ENCODE measurements at places on chromosomes 4 and X.

GRCh38 chr4:29304595-29304994 is 1415.6 kb upstream of the PCDH7 start:
- DNase-seq = no peak

DNA sequence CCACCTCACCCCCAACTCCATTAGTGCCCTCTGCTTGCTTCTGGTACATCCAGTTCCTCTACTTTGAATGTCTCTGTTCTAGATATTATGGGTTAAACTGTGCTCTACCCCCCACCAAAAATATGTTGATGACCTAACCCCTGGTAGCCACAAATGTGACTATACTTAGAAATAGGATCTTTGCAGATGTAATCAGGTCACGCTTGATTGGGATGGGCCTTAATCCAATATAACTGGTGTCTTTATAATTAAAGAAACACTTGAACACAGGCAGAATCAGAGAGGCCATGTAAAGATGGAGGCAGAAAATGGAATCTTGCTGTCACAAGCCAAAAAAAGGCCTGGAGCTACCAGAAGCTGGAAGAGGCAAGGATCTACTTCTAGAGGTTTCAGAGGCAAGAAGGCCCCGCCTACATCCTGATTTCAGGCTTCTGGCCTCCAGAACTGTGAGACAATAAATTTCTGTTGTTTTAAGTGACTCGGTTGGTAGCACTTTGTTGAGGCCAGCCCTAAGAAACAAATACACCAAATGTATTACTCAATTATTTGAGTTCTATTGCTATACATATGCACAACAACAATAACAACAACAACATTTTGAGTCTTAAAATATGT is 220.0 kb downstream of the PPP3CA start:
- DNase-seq = no peak

DNA sequence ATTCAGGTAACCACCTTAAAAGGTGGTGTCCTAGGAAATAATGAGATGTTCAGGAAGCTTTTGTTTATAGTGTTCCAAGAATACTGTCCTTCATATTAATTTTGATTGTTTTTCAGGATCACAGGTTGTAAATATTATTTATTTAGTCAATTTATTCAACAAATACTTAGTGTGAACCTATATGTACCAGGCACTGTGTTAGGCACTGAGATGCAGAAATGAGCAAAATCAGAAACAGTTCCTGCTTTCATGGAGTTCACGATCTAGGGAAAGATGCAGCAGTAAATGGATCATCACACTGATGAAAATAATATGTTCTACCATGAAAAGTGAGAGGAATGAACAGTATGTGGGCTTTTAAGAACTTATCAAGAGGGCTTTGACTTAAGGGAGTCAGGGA is 18.2 kb upstream of the PLA2G12A start:
- no peak for DNase-seq

DNA sequence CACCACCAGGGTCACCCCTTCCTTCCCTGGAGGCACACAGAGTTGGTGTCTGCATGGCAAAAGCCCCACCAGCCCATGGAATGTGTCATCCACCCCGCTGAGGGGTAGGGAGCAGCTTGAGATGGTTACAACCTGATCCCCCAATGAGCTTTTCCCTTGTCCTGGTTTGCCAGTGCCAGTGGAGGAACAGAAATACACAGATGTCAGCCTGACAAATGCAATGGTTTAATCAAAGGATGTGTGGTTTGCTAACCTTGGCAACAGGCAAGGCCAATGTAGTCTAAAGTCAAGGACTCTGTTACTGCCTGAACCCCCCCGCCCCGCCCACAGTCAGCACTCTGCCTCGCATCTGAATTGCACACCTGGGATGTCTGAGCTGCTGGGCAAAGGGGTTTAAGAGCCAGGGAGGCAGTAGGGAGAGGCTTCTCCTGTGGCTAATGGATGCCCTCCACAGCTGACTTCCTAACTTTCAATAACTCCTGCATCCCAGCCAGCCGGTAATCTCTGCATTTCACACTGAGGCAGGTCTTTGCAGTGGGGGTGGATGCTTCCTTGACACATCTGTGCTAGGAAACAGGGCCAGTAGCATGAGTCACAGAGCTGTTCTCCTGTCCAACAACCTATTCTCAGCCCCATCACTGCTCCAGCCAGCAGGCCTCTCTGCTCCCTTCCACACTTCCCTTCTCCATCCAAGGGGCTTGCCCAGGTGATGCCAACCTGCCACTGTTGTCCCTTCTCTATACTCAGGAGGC is 137.5 kb downstream of the AMMECR1 start:
- no peak for DNase-seq

- DNase-seq = no peak
Observed at GRCh38 chr4:86551387-86551786, 42.7 kb upstream of the PTPN13 start.

DNA sequence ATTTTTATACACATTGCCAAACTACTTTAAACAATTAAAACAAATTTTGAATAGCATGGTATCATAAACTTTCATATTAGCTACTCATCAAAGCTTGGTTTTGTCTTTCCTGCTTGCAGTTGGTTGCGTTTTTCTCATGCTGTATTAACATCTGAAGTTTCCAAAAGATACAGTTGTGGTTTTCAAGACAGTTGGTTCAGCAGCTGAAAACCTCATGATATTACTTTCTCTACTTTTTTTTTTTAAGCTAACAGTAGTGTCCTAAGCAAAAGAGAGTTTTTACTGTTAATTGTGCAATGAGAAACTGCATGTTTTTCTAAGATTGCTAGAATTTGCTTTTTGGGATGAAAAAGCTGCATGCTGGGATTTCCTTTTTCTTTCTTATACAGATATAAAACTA is 15.2 kb downstream of the RUFY3 start:
- no peak for DNase-seq

DNA sequence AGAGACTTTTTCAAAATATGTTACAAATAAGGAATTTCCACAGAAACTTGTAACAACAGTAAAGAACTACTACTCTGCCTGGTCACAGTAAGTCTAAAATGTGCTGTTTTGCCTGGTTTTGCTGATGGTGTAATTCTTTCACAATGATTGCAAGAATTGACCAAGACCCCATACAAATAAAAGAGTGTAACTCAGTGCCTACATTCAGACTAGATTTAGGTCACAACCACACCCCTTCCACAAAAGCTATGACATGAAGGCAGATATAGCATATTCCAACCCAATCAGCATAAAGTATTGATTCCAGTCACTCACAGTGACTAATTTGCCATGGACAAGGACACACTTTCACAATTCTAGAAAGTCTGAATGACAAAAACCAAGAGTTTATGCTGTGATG is 53.7 kb upstream of the TMPRSS11F start:
- no peak for DNase-seq

DNA sequence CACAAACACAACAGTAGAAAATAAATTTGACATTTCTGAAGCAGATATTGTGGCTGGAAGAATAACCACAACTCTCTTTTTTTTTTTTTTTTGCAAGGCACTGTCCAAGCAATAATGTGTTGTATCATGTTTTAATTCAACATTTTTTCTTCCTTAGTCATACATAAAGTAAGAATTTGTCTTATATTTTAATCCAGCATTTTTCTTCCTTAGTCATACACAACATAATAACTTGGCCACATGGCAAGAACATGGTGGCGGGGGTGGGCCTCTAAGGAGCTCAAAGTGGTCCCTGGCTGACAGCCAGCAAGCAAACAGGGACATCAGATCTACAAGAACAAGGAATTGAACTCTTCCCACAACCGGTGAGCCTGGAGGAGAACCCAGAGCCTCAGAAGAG is 20.2 kb downstream of the FBXW7 start:
- no peak for DNase-seq

DNA sequence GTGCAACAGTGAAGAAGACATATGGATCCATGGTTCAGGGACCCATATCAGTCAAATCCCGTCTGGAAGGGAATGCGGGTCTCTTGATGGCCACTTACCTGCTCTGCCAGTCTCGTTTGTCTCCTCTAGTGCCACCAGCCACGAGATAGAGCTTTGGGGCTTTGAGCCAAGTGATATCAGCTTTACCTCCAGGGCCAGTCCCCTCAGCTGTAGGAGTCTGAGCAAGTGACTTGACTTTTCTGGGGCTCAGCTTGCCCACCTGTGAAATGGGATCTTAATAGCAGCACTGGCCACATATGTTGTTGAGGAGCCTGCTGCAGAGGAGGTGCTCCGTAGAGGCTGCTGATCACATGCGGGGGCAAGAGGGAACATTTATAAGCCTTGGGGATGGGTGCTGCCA is 1.2 kb downstream of the SLC2A9 start:
- DNase-seq = no peak

DNA sequence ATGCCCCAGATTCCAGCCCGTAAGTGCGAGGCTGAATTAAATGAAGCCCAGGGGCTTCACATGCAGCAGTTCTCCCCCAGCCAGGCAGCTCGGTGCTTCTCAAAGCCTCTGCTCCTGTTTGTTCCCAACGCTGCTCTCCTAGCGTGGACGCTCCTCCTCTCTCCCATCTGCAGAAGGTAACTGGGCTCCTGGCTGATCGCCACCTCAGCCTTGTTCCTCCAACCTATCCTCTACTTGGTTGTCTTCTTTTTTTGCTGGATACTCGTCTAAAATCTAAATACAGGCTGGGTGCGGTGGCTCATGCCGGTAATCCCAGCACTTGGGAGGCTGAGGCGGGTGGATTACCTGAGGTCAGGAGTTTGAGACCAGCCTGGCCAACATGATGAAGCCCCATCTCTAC is 70.3 kb downstream of the NSUN7 start:
- no peak for DNase-seq

- DNase-seq = no peak
Observed at GRCh38 chr4:105714932-105715331, 6.3 kb downstream of the GSTCD start.

- DNase-seq = no peak
Observed at GRCh38 chr4:649751-650310, 24.2 kb downstream of the ATP5ME start.

DNA sequence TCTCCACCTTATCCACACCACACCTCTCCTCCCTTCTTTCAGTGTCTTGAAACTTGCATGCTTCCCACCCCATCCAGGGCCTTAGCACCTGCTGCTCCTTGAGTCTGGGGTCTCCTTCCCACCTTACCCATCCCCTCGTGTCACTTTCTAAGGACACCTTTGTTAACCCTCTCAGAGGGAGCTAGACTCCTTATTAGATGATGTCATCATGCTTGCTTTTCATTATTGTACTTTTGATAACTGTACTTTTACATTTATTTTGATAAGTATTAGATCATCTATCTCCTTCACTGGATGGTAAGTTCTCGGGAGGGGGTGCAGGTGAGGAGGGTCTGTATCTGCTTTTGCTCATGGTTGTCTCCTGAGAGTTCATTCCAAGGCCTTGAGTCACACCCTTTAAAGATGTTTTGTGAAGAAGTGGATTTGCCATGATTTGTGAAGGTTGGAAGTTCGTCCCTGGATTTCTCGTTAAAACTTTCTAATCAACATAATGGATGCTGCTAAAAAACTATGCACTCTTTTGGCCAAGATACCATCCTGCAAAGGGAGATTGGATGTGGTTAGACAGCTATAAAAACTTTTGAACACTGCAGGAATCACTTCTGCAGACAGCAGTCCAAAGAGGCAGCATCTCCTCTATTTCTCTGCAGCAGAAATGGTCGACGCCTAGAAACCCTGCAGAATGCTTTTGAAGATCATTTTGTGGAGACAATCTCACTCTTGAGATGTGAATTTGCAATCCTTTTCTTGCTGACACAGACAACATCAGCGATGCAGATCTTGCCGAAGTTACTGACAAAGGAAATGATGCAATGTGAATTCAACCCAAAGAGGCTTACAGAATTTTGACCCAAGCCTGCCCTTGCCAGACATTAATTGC is 69.6 kb downstream of the ENPP6 start:
- no peak for DNase-seq

DNA sequence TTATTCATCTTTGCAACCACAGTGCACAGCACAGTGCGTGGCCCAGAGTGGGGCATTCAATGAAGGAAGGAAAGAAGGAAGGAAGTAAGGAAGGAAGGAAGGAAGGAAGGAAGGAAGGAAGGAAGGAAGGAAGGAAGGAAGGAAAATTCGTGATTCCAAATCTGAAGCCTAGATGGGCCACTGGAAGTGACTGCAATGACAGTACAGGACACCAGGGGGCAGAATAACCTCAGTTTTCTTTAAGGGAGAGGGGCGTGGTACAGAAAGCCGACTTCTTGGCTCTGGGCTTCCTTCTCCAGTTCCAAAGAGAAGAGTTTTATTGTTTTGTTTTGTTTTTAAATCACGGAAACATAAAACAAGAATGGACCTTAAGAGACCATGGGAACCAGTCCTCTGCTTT is 47.8 kb downstream of the APLN start:
- DNase-seq = peak; percentile 20

GRCh38 chr4:19689511-19689910 is 562.2 kb upstream of the SLIT2 start:
- DNase-seq = no peak

- no peak for DNase-seq
Observed at GRCh38 chrX:113929004-113929403, 654.9 kb upstream of the HTR2C start.
